ENCODE measurements at places on chromosomes 5 and 9. TPM values are rescaled to one million over a fixed set of nuclear protein-coding genes. Genes with fewer than 3 reads are reported as not detected.

- DNase-seq, result no peak
Measured at GRCh38 chr9:70362952-70363351, 51.5 kb downstream of the KLF9 start.

GRCh38 chr9:19379283-19379682 is 753 bp downstream of the RPS6 start:
- no peak for DNase-seq

DNA sequence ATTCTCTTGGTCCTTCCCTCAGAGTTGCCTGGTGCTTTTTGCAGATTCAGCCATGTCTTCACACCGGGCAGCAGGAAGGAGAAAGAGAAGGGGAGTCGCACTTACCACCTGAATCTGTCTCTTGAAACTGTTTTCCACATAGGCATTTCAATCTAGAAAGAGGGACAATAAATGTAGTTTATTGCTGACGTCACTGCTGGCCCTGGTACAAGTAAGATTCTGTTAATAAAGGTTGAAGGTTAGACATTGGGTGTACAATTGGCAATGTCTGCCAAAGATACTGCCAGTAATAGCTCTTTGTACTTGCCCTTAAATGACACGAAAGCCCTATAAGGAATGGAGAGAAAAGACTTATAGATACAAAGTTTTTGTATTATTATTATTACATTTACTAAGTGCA is 72.8 kb downstream of the MEGF10 start:
- DNase-seq, result no peak

Gene SURF6
- total RNA-seq, result 13.4 TPM

GRCh38 chr5:167208911-167209310 is 1082.5 kb upstream of the WWC1 start:
- no peak for DNase-seq

Gene GOLM1
- total RNA-seq, result 2.6 TPM

Gene NIM1K
- not detected for total RNA-seq

DNA sequence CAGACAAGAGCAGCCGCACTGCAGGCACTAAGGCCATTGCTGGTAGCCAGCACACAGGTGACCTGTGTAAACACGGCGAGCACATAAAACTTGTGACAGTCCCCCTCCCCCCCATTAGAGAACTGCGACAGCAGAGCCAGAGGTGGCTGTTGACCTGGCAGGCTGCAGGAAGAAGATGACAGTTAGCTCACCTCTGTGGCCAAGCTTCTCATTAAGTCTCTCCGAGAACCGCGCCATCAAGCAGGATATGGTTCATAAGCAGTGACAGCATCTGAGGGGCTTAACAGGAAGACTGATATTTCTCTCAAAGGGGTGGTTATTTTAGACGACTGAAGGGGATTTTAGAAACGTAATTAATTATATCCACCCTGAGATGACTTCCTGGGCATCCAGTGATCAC is 5.2 kb downstream of the SURF4 start:
- DNase-seq, result no peak

Gene UBAC1
- 261 TPM for total RNA-seq

Gene SLC1A3
- total RNA-seq, result 5.3 TPM

Gene GMCL2
- not detected for total RNA-seq

Gene ATOX1
- total RNA-seq, result 55.2 TPM

DNA sequence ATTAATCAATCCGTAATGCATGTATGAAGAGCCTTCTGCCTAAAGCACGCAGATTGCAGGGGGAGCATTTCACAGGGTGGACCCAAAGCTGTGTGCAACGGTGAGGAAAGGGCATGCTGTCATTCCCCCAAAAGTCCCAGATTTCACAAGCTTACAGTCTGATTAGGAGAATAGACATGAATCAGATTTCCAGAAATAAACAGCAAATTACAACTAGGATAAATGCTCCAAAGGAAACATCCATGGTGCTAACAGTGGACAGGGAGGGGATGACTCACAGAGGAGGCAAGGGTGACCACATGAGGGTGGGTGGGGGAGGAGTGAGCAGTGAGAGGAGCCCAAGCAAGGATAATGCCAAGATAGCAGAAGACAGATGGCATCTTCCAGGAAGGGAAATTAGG is 258.4 kb upstream of the TAS2R1 start:
- DNase-seq, result no peak

Gene F2RL1
- 0.20 TPM for total RNA-seq

DNA sequence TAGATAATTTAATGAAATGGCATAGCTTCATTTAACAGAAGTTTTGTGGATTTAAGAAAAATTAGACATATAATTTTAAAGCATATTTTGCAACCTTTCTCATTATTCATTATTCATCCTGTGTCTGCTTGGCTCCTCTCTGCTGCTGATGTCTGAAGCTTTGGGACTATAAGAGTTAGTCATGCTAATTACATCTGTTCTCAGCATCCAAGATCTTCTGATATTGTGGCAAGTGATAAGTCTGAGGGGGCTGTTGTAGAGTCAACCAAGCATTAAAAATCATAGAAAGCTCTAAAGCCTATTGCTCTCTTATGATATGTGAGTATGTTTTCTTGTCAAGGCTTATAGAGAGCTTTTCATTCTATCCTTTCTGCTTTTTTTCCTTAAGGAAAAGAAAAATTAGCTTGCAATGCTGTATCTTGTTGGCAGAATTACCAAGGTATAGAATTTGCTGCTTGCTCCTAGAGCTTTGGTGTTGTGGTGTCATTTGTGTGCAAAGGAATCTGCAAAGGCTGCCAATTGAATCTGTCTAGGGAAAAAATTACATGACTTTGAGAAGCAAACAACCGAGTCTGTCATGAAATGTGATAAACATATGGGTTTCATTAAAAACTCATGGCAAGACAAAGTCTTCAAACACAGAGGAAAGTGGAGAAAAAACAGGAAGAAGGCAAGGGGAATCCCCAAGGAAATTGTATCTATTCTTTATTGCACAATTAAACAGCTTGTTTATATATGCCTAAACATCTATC is 156.1 kb upstream of the DAB2 start:
- DNase-seq, result no peak

GRCh38 chr9:122080986-122081385 is 12.1 kb downstream of the TTLL11 start:
- DNase-seq, result no peak

Gene PRRX2
- total RNA-seq, result not detected

Gene DPYSL3
- 45.8 TPM for total RNA-seq

DNA sequence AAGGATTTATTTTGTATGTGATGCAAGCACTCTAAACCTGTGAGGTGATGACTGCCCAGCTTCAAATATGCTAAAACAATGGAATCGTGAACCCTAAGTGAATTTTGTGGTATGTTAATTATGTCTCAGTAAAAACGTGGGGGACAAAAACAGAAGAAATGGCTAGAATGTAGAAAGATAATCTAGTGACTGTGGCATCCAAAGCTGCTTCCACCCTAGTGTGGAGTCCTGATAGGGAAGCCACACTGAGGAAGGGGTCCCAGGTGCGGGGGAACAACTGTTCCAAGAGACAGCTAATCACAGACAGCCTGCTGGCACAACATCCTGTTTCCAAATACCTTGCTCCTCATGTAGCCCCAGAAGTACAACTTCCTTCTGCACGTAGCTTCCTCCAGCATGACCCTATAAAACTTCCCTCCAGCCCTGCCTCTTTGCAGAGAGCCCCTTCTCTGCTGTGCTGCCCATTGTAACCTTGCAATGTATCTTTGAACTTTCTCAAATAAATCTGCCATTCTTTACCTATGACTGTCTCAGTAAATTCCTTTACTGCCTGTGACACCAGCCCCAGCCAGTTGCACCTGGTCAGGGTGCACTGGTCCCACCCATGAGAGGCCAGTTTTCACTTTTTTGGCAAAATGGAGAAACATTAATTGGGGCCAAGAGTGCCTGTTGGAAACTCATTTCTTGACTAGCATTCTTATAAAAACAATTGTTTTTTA is 4.9 kb downstream of the GMCL2 start:
- no peak for DNase-seq

Gene ACOT12
- total RNA-seq, result not detected

DNA sequence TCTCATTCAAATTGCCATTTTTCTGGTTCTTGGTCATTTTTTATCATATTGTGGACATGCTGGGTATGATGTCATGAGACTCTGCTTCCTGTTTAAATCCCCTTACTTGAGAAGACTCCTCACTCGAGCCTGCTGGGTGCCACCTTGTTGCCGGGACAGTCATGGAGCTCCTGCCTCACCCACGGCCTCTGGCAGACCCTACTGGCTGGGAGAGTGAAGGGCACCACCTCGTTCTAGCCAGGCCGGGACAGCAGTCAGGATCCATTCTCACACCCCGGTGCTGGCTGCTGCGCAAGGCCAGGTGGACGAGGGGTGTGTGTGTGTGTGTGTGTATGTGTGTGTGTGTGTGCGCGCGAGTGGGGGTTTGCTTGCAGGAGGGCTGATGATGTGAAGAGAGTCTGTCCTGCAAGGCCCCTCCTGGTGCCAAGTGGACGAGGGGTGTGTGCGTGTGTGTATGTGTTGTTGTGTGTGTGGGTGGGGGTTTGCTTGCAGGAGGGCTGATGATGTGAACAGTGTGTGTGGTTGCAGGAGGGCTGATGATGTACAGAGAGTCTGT is 4.4 kb downstream of the CEP72 start:
- no peak for DNase-seq

Gene YTHDC2
- 22.7 TPM for total RNA-seq

DNA sequence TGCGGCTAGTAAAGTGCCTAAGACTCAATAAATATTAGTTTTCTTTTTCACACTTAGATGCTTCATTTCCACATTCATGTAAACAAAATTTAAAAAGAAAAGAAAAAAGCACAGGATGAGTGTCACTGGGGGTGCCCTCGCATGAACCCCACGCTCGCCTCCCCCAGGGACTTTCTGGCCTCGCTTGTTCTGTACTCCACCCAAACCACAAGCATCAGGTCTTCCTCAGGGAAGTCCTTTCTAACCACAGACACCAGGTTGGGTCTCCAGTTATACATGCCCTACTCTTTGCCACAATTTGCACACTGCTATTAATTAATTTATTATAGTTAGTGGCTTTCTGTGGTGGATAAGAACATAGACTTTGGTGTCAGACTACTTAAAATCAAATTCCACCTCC is 92.4 kb downstream of the RORB start:
- DNase-seq, result no peak

Gene LCN1
- total RNA-seq, result not detected

Gene INSYN2B
- not detected for total RNA-seq

Gene HAUS6
- 6.3 TPM for total RNA-seq

GRCh38 chr9:385818-386398 is 171.2 kb downstream of the DOCK8 start:
- DNase-seq, result no peak

DNA sequence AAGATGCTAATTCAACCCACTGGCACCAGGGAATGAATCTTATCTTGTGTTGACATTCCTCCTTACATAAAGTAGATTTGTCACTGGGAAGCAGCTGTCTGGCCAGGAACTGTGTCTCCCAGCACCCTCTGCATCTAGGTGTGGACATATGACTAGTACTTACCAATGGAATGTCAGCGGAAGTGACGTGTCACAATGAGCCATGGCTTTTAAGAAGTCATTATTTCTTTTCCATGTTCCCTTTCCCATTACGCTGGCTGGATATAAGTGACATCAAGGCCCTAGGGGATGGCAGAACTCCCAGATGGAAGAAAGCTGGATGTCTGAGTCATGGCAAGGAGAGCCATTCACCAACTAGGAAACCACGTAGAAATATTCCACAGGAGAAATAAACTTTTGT is 84.7 kb upstream of the MAST4 start:
- DNase-seq, result no peak

GRCh38 chr9:5800969-5801738 is 31.8 kb downstream of the ERMP1 start:
- DNase-seq, result no peak
